ENCODE measurements at places on chromosomes 12 and 14.

GRCh38 chr14:104641753-104642539, 37.4 kb upstream of the TMEM179 start:
- no peak for DNase-seq

DNA sequence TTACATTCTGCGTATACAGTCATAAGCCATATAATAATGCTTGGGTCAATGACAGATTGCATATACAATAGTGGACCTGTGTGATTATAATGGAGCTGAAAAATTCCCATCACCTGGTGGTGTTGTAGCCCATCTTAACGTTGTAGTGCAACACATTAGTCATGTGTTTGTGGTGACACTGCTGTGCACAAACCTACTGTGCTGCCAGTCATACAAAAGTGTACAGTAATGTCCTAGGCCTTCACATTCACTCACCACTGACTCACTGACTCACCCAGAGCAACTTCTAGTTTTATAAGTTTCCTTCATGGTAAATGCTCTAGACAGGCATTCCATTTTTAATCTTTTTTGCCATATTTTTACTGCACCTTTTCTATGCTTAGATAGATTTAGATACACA, 194.8 kb upstream of the SEL1L start:
- no peak for DNase-seq

GRCh38 chr14:47507861-47508260, 167.5 kb downstream of the MDGA2 start:
- no peak for DNase-seq

- DNase-seq, result no peak
Measured at GRCh38 chr12:115403689-115404088, 719.7 kb upstream of the TBX3 start.

DNA sequence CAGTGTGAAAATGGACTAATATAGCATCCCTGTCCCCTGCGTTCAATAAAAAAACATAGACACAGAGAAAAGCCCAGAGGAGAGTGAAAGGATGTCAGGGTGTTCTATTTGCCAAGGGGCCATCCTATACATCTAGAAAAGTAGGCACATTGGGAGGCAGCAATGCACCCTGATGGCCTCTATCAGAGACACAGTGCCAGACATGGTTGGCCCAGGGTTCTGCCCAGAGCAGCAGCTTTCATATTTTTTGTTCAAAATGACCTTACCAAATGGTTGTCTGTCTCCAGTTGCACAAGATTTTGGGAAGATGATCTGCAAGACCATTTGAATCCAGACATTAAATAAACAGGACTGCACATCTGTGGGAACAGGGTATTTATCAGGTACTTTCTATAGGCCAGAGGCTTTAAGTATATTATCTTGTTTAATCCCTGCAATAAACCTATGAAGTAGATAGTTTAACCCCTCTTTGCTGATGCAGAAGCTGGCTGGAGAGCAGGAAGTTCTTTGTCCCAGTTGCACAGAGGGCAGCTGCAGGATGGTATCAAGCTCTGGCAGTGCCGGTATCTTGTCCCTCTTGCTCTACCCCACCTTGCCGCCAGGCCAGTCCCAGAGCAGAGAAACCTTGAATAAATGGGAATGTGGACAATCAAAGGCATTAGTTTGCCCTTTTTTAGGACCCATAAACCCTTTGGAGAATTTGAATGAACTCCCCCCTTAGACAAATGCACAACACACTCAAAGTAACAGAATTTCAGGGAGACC, 171.8 kb upstream of the PWP1 start:
- no peak for DNase-seq

DNA sequence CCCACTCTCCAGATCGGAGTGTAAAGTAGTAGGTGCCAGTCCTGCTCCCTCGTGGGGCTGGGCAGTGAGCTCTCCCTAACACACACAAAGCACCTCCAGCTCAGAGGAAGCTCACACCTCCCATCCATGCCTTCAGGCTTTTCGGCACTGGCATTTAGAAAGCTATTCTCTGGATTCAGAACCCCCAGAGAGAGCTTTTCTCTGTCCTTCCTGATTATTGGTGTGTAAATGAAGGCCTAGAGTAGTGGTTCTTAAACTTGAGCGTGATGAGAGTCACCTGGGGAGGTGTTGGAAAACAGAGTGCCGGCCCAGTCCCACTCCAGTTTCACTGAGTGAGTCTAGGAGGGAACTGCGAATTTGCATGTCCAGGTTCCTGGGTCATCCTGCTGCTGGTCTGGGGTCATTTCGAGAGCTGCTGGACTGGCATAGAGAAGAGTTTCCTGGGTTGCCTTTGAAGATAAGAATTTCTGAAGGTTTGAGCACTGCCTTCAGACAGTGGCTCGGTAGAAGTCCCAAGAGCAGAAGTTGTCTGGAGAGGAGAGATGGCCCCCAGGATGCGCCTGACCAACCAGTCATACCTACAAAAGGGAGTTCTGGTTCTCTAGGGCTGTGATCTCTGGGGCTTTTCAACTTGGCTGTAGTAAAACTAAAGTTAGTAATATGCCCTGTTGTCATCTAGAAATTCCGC, 15.1 kb downstream of the CD9 start:
- no peak for DNase-seq

Measured in sigmoid colon (tissue), 7 donors.